ENCODE measurements at places on chromosomes 3 and 15.

- DNase-seq: no peak
These were observed 30.4 kb downstream of the GATM start for GRCh38 chr15:45347989-45348388.

- DNase-seq: no peak
These were observed 6.5 kb upstream of the TBC1D23 start for GRCh38 chr3:100254168-100254777.

DNA sequence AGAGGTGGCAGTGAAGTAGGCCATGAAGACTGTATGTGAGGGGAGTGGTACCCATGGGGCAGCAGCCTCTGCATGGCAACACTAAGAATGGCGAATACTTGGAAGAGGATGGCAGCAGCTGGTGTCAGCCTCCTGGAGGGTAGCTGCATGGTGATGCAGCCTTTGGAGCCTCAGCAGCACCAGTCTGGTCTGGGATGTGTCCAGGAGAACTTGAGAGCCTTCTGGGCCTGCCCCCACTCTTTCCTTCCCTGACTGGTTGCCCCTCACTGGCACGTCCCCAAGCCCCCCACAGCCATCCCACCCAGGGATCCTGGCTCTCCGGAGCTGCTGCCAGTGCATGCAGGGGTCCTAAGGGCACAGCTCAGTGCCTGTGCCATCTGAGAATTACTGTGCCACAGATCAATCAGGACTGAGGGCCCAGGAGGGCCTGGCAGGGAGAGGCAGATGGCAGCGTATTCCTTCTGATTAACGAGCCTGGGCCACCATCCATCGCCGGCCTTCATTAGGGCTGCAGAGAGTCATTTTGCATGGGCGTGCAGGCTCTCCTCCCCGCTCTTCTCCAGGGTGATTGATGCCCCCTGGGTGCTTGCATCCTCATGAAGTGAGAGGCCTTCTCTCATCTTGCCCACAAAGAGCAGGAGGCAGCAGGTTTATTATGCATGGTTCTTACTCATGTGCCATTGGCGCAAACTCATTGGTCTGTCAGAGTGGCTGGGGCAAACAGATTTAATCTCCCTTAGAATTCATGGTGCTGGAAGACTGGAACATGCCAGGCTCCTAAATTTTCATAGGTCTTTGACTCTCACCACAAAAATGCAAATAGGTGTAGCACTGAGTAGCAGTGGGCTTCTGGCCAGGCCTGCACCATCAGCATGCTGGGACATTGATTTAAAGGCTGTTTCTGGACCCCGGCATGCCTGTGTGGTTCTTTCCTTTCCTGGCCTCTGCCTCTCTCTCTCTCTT lies 116.8 kb downstream of the EPHB1 start:
- DNase-seq: no peak

GRCh38 chr3:192408647-192409200 lies 318.6 kb downstream of the FGF12 start:
- DNase-seq: no peak

- no peak for DNase-seq
These were observed 74.5 kb downstream of the LSM3 start for GRCh38 chr3:14253022-14253706.

DNA sequence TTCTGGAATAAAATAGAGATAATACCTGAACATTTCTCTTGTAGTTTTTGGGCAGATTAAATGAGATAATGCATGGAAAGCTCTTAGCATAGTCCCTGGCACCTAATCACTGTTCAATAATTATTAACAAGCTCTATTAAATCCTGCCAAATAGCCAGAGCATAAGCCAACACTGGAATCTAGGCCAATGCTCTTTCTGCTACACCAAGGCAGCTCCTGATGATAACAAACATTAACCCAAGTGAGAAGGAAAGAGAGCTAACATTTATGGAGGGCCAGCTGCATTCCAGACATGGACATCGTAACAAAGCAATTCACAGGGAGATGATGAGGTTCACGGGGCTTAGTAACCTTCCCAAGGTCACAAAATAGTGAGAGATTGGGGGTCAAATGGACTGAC lies 23.3 kb downstream of the LARP6 start:
- no peak for DNase-seq

GRCh38 chr3:9091486-9092235 lies 128.4 kb upstream of the RAD18 start:
- DNase-seq: no peak

DNA sequence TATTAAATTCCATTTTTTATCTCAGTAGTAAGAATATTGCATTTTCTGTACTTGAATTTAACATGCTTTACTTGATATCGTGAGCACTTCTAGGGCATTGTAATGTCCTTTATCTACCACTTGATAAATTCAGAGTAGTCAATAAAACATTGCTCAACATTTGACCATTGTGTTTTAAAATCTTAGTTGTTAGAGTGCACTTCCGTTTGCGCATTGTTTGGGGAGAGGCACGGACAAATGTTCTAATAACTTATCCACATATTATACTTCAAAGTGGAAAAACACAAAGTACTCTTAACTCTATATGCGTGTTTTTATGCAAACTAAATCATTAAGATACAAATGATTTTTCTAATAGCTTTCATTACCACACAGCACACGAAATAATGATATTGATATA lies 419 bp downstream of the FAM227B start:
- DNase-seq: no peak

DNA sequence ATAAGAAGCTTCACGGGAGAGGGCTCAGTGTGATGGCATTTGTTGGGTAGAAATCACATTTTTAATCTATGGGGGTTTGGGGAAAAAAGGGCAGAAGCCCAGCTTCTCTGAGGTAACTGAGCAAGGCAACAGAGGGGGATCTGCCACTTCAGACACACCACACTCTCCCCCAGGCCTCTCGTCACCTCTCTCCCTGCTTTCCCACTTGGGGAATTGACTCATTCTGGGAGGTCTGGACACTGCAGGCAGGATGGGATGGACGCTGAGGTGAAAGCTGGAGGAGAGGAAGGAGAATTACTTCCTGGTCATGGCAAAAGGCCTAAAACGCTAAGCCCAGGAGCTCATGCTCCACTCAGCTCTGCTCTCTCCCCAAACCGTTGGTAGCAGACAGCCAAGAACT lies 33.2 kb downstream of the MYO5C start:
- DNase-seq: peak; percentile 36

DNA sequence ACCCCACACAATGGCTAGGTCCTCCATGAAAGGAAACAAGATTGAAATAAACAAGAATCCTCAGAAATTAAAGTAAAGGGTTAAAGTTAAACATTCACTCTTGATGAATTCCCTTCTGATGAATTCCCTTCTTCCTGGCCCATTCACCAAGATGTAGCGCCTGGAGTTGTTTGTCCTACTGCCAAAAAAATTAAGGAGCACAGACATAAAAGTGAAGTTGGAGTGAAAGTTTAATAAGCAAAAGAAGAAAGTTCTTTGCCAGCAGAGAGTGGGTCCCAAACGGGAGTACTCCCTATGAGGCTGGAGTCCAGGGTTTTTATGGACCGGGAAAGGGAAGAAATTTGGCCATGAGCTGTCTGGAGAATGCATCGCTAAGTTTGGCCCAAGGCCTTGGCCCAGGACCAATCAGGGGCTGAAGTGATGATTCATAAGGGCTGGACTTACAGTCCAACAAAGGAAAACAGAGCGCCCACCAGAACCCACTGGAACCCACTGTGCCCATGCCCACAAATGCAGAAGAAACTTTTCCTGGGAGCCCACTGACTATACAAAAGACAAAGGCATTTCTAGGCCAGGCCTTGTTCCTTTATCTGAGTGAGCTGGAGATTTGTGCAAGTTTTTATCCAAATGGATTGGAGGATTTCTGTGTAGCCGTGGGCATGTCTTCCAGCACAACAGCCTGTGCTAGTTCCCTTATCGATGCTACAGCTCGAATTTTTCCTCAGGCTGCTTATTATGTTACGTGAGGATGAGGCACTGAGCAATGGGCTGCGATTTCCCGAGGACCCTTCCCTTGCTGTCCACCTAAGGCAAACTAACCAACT lies 1561.6 kb downstream of the OTOL1 start:
- DNase-seq: no peak

- DNase-seq: no peak
These were observed 46.0 kb downstream of the IGF2BP2 start for GRCh38 chr3:185778821-185779220.

- no peak for DNase-seq
These were observed 21.6 kb upstream of the PAK6 start for GRCh38 chr15:40217166-40217824.

- DNase-seq: no peak
These were observed 773 bp upstream of the DISP2 start for GRCh38 chr15:40357246-40357645.

DNA sequence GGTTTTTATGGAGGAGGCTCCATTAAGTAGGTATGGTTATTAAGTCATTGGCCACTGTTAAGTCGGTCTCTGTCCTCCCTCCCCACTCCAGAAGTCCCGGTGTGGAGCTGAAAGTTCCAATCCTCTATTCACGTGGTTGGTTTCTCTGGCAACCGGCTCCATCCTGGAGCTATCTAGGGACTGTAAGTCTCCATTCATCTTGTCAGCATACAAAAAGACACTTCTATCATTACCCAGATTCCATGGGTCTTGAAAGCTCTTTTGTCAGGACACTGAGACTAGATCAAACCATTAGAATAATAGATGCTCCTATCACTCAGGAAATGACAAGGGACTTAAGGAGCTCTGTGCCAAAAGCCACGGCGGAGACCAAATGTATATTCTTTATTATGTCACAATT lies 110.3 kb downstream of the PIK3CB start:
- no peak for DNase-seq

- no peak for DNase-seq
These were observed 9.0 kb downstream of the HCLS1 start for GRCh38 chr3:121651684-121652083.

GRCh38 chr3:189325454-189325853 lies 153.7 kb downstream of the TPRG1 start:
- DNase-seq: no peak

- DNase-seq: no peak
These were observed 233.0 kb upstream of the SATB1 start for GRCh38 chr3:18657858-18658820.

DNA sequence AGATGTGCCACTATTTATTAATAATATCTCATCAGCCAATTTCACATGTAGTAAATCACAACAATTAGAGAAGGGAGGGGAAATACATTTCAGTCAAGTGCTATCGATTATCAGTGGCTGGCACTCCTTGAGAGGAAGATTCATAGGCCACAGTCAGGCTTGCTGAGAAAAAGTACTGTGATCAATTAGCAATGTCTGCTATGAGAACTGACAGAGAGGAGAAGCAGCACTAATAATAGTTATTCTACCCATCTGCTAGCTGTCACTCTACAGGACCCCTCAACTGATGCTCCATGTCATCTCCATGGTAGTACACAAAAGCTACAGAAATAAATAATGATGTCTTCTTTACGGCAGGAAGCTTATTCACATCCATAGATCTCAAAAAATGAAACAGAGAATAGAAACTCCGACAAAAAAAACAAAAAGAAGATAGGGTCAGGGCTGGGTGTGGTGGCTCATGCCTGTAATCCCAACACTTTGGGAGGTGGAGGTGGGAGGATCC lies 351.3 kb downstream of the FOXP1 start:
- DNase-seq: no peak

GRCh38 chr15:22951381-22952280 lies 28.5 kb downstream of the CYFIP1 start:
- DNase-seq: no peak

DNA sequence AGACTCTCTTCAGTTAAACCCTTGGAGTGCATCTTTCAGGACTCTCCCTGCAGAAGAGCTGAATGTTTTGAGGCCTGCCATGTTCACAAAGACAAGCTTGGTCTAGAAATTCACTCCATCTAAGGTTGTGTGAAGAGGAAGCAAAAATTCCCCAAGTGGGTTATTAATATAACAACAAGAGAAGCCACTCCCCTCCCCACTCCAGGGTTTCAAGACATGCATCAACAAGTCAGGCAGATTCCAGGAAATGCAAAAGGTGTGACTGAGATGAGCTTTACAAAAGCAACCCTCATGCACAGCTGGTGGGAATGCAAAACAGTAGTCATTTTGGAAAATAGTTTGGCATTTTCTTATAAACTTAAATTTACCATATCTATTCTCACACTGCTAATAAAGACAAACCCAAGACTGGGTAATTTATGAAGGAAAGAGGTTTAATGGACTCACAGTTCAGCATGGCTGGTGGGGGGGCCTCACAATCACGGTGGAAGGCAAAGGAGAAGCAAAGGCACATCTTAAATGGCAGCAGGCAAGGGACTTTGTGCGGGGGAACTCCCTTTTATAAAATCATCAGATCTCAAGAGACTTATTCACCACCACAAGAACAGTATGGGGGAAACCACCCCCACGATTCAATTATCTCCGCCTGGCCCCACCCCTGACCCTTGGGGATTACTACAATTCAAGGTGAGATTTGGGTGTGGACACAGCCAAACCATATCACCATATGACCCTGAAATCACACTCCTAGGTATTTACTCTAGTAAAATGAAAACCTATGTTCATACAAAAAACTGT lies 31.3 kb downstream of the TARS3 start:
- DNase-seq: no peak

DNA sequence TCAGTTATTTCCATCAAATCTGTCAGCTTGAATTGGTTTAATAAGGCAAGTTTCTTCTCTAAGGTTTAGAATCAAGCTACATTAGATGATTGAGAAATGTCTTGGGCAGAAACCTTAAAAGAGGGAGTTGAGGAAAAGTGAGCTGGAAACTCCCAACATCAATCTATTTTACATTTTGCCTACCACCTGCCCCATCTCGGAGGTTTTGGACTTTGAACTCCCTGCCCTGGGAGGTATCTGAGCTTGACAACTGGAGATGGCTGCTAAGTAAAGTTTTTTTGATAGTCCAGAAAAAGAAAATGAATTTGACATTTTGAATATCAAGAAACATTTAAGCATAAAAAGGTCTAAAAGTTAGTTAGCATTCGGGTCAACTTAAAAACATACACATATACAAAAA lies 234.2 kb downstream of the NFKBIZ start:
- no peak for DNase-seq

DNA sequence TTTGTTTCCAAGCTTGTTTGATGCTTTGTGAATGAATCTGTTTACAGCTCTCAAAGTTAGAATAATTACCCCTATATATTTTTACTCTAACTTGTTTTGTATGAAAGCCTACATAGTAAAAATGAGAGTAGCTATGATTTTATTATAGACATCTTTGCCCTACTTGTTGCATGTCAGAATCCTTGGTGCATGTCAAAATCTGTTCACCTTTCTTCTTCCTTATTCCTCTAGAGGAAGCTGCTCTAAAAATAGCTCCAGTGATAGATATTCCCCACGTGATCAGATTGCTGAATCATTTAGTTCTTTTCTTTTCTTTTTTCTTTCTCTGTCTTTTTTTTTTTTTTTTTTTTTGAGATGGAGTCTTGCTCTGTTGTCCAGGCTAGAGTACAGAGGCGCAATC lies 39.8 kb downstream of the LRRC49 start:
- DNase-seq: no peak

DNA sequence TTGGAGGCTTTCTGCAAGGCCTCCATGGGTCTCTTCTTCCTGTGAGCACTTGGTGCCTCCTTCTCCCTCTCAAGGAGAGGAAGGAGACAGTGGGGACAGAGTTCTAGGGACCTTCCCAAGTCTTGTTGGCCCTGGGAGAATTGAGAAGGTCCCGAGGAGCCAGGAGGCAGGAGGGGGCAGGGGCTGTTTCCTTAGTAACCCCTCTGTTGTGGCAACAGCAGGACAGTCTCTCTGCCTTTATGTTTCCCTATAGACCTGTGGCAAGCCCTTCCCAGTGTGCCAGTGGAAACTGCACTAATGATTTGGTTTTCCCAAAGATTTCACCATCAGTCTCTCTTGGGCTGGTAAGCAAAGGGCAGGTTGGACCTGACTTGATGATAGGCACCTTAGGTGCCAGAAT lies 87.8 kb upstream of the GALNT15 start:
- no peak for DNase-seq
